ENCODE measurements at places on chromosomes 13 and 19.

- DNase-seq, result no peak
These were observed 9.0 kb upstream of the ECH1 start for GRCh38 chr19:38840583-38840968.

DNA sequence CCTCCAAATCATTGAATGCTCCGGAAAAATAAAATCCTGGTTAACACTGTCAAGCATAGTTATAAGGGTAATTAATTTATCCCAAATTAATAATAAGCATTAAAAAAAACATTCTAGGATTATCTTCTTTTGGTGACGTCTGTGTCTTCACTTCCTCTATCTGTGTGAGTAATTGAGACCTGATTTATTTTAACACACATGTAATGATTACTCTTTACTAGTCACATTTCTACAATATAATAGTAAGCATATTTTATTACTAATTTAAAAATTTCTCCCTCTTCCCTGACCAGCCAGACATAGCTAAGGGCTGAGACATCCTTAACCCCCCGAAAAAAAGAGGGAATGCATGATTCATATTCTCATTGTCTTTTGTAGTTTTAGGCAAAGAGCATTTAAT is 2.3 kb downstream of the FNDC3A start:
- peak; percentile 82 for DNase-seq

GRCh38 chr13:40121722-40122121 is 466.3 kb downstream of the COG6 start:
- no peak for DNase-seq

DNA sequence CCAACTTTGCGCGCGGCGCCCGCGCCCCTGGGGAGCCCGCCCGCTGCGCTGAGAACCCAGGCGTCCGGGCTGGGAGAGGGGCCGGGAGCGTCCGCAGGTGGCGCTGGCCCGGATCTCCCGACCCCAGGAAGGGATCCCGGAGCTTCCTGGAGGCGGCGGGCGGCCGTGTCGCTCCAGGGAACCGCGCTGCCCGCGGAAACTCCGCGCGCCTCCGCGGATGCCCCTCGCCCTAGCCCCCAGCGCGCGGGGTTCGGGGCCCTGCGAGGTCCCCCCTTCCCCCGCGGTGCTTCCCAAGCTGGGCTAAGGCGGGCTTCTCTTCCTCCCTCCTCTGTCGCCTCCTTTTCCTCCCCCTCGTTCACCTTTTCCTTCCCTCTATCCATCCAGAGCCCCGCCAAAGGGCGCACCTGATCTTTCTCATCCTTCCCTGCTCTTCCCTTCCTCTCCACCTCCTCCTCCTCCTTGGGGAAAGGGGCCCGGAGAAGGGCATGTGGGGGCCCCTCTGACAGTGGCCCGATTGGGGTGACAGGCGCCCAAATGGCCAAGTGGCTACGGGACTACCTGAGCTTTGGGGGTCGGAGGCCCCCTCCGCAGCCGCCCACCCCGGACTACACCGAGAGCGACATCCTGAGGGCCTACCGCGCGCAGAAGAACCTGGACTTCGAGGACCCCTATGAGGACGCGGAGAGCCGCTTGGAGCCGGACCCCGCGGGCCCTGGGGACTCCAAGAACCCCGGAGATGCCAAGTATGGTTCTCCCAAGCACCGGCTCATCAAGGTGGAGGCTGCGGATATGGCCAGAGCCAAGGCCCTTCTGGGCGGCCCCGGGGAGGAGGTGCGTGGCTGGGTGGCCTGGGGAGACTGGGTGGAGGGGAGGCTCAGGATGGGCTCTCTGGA is 710 bp downstream of the SHD start:
- DNase-seq, result no peak

- DNase-seq, result peak; percentile 54
These were observed 73.4 kb downstream of the RYR1 start for GRCh38 chr19:38506723-38507550.

DNA sequence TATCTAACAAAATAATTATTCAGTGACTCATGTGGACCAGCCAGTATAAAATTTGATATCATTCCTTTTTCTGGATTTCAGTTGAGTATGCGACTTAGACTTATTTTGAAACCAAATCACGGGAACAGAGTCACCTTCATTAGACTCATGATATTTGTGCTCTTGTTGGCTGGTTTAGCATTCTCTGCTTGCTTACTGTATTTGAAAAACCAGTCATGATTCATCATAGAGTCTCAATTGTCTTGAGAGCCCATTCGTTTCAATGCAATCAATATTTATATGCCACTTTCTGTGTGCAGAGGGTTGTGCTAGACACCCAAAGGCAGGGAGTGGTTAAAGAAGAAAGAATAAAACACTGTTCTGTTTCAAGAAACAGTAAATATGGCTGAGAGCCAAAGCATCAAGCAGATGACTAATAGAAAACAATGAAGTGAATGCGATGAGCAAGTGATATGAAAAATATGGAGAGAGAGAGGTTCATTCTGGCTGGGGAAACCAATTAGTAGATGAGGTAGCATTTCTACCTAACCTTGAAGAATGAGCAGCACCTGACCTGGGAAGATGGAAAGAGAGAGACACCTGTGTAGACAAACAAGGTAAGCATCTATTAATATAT is 99.6 kb upstream of the MBNL2 start:
- peak; percentile 87 for DNase-seq

- no peak for DNase-seq
These were observed 13.9 kb downstream of the RABAC1 start for GRCh38 chr19:41945135-41945766.

- peak; percentile 31 for DNase-seq
These were observed 925.9 kb upstream of the SLITRK6 start for GRCh38 chr13:86725105-86725504.

GRCh38 chr19:49894011-49894664 is 2.5 kb downstream of the IL4I1 start:
- DNase-seq, result no peak

- DNase-seq, result peak; percentile 66
These were observed 831 bp downstream of the PGPEP1 start for GRCh38 chr19:18340990-18341868.

DNA sequence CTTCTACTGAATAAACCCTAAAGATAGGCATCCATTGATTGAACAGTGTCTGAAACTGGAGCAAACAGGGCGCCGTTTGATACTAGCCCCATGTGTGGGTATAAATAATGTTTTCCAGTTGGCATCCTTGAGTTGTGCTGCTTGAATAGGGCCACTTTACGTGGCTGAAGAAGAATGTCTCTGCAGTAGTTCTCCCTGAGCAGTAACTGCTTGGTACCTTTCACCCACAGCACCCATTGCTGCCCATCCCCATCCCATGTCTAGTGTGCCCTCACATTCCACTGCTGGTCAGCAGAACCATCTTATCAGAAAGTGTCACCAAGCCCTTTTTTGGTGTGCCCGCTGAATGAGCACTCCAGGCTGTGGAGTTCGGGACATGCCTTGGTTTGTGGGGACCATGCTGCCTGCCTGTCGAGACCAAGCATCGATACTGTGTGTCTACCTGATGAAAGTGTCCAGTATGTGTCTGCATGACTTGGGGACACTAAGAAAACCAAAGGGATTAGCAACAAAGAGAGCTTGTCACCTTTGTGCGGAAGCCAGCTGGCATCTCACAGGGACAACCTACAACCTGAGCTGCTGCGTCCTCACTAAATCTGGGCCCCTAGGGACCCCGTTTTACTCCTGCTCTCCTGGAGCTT is 162.0 kb downstream of the TM9SF2 start:
- no peak for DNase-seq

GRCh38 chr19:2735374-2735773 is 4.4 kb downstream of the SLC39A3 start:
- DNase-seq, result no peak

DNA sequence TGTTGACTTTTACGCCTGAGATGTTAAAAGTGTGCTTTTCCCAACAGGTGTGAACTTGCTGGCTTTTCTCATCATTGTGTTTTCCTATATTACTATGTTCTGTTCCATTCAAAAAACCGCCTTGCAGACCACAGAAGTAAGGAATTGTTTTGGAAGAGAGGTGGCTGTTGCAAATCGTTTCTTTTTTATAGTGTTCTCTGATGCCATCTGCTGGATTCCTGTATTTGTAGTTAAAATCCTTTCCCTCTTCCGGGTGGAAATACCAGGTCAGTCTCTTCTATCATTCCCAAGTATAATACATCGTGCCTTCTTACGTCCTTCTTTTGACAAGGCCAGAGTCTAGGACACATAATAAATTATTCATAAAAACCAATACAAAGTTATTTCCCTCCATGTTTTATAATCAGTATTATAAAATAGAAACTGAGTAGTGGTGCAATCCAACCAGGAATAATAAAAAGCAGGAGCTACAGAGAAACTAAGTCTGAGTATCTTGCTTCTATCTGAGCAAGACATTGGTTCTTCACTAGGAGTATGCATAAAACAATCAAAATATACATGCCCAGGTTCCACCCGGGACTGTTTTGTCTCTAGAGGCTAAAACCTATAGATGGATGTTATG is 57.9 kb downstream of the RXFP2 start:
- peak; percentile 80 for DNase-seq

DNA sequence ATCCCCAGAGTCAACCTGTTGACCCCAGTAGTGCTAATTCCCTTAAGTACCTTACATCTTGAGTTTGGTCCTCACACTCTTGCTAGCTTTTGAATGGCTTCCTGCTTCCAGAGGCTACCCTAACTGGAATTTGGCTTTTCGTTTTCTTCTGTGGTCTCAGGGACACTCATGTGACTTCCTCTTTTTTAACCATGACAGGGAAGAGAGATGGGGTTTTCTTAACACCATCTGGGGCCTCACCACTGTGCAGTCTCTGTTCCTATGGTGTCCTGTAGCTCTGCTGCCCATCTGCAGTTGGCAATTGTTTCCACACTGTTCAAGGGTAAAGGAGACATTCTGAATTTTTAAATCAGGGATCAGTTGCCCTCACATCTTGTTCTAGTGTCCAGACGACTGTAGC is 66.7 kb downstream of the SLC10A2 start:
- DNase-seq, result no peak

GRCh38 chr19:10517361-10517759 is at the start of gene S1PR5:
Gene S1PR5, minus strand, starts transcription at chr19:10517447. Its CDS starts 2,436 bp downstream, at chr19:10515011.
- peak; percentile 34 for DNase-seq

GRCh38 chr13:41851351-41851750 is 109.6 kb downstream of the VWA8 start:
- no peak for DNase-seq

DNA sequence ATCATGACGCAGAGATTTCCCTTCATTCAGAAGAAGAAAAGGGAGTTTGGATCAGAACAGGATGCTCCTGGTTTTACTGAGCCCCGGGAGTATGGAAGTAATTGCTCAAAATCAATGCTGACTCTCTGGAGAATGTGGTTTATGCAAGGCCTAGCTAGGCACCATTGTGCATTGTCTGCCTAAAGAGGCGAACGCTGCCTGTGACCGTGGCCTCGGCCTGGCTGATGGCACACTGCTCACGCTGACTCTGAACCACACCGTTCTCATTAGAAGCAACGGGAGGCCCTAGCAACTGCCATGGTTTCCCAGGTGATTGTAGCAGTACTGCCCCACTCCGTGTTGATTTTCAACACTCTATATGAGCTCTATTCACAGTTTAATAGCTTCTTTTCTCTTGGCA is 41.7 kb upstream of the UBL3 start:
- no peak for DNase-seq

DNA sequence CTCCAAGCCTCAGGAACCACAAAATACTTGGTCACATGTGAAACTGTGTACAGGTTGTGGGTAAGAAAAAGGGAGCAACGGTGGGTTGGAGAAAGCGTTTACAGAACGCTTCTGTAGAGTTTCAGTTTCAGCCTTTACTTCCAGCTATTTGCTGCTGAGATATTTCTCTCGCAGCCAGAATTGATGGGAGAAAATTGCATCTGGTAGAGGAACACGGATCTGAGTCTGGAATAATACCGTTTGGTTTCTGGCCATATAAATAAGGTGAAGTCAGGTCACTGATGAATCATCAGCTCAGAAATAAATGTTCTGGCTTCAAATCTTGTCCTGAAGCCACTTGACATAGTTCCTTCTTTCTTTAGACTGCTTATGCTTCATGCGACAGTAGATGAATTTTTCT is 20.3 kb upstream of the RFC3 start:
- peak; percentile 11 for DNase-seq

GRCh38 chr19:54572696-54573311 is 786 bp upstream of the LILRA2 start:
- DNase-seq, result no peak

GRCh38 chr19:12722566-12723380 is 959 bp downstream of the TNPO2 start:
- DNase-seq, result peak; percentile 100

GRCh38 chr19:40908976-40909375 is 26.9 kb upstream of the CYP2A7 start:
- DNase-seq, result no peak

- peak; percentile 28 for DNase-seq
These were observed 59.4 kb downstream of the ZDHHC20 start for GRCh38 chr13:21399741-21400140.

DNA sequence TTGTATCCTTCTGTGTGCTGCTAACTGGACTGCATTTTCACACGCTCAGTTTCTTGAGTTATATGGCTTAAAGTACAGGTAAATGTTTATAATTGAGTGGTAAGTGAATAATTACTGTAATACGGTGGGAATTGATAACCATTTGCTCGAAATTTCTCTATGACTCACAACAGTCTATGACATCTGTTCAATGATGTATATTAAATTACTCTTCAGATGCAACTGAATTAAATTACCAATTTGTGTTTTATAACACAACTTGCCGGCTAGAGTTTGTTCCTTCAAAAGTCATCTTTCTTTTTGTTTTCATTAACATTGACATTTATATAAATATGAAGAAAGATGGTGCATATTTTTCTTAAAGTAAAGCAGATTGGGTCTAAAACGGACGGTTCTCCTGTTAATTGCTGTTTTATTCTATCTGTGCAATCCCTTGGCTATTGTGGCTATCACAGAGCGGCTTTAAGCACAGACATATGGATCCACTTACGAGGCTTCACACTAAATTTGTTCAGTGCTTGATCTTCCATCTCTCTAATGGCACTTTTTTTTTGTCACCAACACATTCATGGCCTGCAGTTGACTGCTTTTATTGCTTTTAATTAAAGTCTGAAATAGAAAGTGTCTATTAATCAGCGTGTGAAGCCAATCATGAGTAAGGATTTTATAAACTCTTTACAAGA is 1291.6 kb upstream of the SLC10A2 start:
- no peak for DNase-seq

DNA sequence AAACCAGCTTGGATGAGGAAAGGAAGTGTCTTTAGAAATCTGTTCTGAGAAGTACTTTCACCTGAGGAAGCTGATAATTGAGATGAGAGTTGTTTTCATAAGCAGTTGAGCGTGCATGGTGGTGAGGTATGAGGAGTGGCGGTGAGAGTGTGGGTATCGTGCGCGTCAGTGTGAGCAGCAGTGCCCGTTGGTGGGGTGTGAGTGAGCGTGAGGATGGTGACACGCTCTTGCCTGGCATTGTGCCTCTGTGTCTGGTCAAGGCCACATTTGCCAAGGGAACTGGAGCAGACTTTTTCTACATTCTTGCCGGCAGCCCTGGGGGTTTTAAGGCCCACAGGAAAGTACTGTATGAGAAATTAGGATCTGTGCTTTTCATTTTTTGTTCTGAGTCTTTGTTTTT is 36.5 kb upstream of the TEX29 start:
- DNase-seq, result no peak

GRCh38 chr19:29978080-29978479 is 36.0 kb downstream of the URI1 start:
- no peak for DNase-seq

Data from ELR (cell line).